Fibroblast of lung (primary cell): ENCODE measurements at places on chromosomes 6 and 20. TPM values are rescaled to one million over a fixed set of nuclear protein-coding genes. Genes with fewer than 3 reads are reported as not detected.

Gene FNDC11
- polyA plus RNA-seq: 0.18 and 0.22 TPM in 2 replicates

Gene C20orf96
- polyA plus RNA-seq: 8.5 and 8.9 TPM in 2 replicates

- DNase-seq: no peak
These were observed 804.4 kb downstream of the EYS start for GRCh38 chr6:64902596-64902995.

DNA sequence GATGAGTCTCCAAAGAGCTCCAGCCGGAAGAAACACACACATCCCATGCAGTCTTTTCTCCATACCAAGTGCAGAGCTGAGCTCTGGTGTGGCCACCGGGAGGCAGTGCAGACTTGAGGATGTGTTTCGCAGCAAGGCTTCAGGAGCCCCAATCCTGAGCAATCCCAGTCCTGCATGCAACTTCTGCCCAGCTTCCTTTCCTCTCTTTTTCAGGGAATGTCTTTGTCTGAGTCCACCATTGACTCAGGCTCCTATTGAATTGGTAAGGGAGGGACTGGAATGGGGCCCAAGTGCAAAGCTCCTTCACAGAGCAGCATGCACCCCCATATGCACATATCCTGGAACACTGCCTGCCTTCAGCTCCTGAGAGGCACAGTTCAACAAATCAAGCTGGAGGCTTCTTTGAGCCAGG is 50.5 kb upstream of the ASIP start:
- peak; percentile 88 for DNase-seq

- no peak for DNase-seq
These were observed 18.3 kb downstream of the ZMYND8 start for GRCh38 chr20:47338131-47338628.
